ENCODE measurements at places on chromosomes 1 and 21. TPM values are rescaled to one million over a fixed set of nuclear protein-coding genes. Genes with fewer than 3 reads are reported as not detected.

Gene MCOLN3
- total RNA-seq = 3.0 TPM

Gene C4BPA
- total RNA-seq = not detected

Gene PLA2G4A
- 11.1 TPM for total RNA-seq

Gene CHIT1
- not detected for total RNA-seq

Gene GPR157
- 2.5 TPM for total RNA-seq

Gene ESRRG
- total RNA-seq = 101 TPM

Gene FBLIM1
- 46.5 TPM for total RNA-seq

Gene SLC39A1
- total RNA-seq = 51.3 TPM

Gene DPH5
- 35.0 TPM for total RNA-seq

Gene FAM72C
- total RNA-seq = 0.77 TPM

Gene ZNF593OS
- 41.3 TPM for total RNA-seq

Gene OPTC
- total RNA-seq = 40.7 TPM

Gene ROR1
- 19.8 TPM for total RNA-seq

Gene MPZ
- total RNA-seq = 19.4 TPM

Gene TFF2
- total RNA-seq = not detected

Gene PTGER3
- total RNA-seq = 4.8 TPM

Gene NPPA
- 0.77 TPM for total RNA-seq

Gene PKP1
- total RNA-seq = 34.3 TPM

Gene FAM89A
- 42.7 TPM for total RNA-seq
